ENCODE measurements at places on chromosomes 2 and 18.

DNA sequence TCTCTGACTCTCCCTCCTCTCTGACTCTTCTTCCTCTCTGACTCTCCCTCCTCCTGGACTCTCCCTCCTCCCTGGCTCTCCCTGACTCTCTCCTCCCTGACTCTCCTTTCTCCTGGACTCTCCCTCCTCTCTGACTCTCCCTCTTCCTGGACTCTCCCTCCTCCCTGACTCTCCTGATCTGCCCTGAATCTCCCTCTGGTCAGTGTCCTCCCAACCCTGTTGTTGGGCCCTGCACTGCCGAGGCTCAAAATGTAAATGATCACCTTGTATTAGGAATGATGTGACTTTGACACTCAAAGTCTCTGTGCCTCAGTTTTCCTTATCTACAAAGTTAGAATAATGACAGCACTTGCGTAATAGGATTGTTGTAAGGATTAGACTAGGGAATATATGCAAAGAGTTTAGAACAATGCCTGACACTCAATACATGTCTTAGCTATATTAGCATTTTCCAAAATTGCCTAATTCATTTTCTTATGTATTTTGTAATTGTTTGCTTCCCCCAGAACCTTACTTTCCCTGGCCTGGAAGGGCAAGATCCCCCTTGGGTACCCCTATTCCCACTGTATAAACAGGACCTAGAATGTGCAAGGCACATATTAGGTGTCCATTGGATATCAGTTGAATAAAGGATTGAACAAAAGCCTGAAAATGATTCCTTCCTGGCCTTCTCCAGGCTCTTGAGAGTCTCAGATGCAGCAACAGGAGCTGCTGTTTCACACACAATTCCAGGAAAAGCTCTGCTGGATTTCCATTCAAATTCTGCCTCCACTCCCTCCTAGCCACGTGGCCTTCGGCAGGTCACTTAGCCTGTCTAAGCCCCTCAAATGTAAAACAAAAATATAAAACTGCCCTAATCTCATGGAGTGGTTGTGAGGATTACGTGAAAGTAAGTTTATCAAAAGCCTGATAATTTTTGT, 170.1 kb downstream of the INHBB start:
- no peak for DNase-seq

- DNase-seq = no peak
Observed at GRCh38 chr18:74228312-74228711, 63.5 kb downstream of the CYB5A start.

- DNase-seq = no peak
Observed at GRCh38 chr2:149278872-149279264, 51.5 kb upstream of the LYPD6 start.

- DNase-seq = no peak
Observed at GRCh38 chr18:1774261-1774660, 797.0 kb downstream of the METTL4 start.

- DNase-seq = no peak
Observed at GRCh38 chr2:196176142-196176738, 4.9 kb upstream of the STK17B start.

GRCh38 chr2:232623768-232624765, 9.3 kb upstream of the EFHD1 start:
- DNase-seq = no peak

DNA sequence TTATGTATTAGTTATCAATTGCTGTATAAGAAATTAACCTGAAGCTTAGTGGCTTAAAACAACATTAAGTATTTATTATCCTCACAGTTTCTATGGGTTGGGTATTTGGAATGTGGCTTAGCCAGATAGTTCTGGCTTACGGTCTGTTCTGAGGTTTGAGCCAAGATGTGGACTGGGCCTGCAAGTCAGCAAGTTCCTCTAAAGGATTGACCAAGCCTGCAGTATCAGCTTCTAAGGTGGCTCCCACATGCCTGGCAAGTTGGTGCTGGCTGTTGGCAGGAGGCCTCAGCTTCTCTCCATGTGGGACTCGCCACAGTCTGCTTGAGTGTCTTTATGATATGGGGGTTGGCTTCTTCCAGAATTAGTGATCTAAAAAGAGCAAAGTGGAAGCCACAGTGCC, 45.0 kb upstream of the TCF4 start:
- no peak for DNase-seq

DNA sequence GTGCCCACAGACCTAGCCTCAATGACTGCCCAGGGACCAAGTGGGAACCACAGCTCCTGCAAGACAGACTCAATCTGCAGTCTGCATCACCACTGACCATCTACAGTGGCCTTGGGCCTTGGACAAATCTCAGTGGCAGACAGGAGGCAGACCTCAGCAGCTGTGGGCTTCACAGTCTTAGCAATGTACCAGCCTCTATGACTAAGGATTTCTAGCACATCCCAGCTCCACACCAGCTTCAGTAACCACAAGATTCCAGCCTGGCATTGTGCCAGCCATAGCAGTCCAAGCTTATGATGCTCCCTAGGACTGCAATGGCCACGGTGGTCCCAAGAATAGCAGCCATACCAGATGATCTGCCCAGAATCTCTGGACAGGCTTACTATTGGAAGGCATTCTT, 19.6 kb upstream of the WDR75 start:
- peak; percentile 87 for DNase-seq

DNA sequence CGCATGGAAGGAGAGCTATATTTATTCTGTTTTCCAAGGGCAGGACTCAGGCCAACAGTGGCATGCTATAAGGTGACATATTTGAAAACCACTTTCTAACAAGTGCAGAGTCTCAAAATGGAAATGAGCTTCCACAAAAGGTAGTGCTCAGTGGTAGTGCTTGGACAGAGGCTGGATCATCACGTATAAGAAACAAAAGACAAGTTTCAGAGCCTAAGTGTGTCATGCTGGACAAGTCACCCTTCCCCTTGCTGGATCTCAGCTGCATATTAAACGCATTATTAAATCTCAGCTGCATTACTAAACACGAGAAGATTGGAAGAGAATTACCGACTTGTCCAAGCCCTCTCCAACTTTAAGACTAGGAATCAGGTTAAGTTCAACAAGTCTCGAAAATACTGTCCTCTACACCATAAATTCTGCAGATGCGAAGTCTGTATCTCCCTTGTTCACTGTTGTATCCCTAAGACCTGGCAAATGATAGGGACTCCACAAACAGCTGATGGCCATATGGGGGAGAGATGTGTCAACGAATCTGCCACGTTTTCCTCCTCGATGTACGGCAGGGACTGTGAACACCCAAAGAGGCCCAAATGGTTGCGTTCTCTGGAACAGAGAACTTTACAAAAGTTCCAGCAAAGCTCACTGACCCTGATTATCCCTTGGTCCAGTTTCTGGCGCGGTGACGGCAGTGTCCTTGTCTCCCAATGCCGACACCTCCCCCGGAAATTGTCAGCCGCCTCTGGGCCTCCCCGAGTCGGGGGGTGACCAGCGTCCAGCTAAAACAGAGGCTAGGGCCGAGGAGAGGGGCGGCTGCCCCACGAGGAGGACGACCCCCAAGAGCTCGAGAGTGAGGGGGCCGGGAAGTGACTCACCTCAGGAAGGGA, 611 bp downstream of the NOL10 start:
- peak; percentile 4 for DNase-seq

DNA sequence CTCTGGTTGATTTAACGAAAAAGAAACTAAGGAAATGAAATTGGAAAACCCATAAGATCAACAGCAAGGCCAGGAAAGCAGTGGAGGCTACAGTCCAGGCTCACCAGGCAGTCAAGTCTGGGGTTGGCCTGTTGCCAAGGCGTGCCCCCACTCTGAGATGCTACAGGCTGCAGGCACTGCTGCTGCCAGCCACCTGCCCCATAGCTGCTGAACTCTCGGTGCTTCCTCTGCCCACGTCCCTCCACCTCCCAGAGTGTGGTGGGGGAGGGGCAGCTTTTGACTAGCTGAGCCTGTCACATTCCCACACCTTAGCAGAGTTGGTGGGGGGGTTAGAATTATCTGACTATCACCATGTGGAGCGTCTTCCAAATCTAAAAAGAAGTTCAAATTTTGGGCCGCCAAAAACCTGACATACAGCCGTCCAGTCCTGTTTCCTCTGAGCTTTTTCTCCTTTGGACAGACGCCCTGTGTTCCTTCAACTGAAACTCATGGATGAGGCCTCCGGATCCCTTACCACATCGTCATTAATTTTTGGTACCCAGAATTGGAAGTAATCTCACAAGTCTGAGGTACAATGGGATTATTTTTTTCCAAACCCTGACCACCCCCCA, 3.9 kb upstream of the SH3RF3 start:
- DNase-seq = no peak

DNA sequence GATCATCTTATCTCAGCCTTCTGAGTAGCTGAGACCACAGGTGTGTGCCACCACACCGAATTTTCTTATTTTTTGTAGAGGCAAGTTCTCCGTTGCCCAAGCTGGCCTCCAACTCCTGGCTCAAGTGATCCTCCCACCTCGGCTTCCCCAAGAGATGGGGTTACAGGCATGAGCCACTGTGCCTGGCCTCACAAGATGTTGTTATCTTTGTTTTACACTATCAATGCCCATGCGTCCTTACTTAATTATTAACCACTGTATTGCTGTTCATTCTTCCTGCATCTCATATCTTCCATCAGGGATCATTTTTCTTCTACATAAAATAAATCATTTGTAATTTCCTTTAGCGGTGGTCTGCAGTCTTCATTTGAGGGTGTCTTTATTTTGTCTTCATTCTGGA, 181.9 kb downstream of the TGIF1 start:
- no peak for DNase-seq

- peak; percentile 100 for DNase-seq
Observed at GRCh38 chr2:47065771-47066380, 89.2 kb downstream of the STPG4 start.
